ENCODE measurements at places on chromosomes 6 and 20. TPM values are rescaled to one million over a fixed set of nuclear protein-coding genes. Genes with fewer than 3 reads are reported as not detected.

DNA sequence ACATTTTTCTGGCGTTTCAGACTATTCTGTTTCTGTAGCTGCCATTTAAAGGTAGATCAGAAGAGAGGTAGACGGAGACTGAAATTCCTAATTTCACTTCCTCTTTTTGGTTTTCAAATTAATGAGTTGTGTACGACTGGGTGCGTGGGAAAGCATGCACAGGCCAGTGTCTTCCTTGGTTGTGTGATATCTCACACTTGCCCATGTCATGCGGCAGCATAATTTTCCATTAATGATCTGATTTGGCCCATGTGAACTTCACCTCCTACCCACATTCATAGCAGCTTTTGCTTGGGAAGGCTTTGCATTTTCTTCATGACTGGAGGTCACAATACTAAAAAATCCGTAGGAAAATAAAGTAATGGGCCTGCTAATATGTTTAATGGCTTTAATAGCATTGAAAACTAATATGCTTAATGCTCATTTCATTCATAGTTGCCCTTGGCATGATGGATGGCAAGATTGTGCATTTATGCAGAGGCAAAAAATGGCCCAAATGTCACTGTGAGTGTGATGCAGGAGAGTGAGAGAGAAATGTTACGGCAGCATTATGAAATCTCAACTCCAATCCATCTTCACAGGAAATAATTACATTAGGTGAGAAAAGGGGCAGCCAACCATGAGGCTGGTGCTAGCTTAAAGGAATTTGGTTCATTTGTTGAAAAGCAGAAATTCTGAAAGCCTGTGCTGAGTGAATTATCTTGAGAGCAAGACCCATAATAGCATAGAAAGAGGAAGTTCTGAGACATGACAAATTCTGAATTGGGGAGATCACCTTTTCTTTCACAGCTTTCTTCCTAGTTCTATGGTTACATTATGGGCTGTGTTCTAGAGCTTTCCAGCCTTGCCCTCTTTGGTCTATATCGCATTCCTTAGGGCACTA, 69.0 kb upstream of the UST start:
- no peak for DNase-seq

CLPSL2 gene
- total RNA-seq = not detected

DNA sequence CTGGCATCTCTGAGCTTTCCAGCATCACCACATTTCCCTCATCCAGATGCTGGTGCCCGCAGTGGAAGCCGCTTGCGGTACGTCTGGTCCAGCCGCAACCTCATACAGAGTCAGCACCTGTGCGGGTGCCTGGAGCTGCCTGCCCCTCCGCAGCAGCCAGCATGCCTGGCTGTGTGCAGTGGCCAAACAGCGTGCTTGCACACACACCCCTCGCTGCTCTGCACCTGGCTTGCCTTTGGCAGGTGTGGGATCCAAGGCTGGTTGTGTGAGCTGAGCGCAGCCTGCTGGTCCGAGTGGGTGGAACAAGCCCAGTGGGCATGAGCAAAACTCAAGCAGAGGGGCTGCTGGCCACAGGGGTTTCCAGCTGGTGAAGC, 3.1 kb upstream of the HINT3 start:
- peak; percentile 22 for DNase-seq

ENPP4 gene
- total RNA-seq = 19.6 TPM

Data from Daoy (cell line).